ENCODE measurements at places on chromosomes 11 and 22. TPM values are rescaled to one million over a fixed set of nuclear protein-coding genes. Genes with fewer than 3 reads are reported as not detected.

DNA sequence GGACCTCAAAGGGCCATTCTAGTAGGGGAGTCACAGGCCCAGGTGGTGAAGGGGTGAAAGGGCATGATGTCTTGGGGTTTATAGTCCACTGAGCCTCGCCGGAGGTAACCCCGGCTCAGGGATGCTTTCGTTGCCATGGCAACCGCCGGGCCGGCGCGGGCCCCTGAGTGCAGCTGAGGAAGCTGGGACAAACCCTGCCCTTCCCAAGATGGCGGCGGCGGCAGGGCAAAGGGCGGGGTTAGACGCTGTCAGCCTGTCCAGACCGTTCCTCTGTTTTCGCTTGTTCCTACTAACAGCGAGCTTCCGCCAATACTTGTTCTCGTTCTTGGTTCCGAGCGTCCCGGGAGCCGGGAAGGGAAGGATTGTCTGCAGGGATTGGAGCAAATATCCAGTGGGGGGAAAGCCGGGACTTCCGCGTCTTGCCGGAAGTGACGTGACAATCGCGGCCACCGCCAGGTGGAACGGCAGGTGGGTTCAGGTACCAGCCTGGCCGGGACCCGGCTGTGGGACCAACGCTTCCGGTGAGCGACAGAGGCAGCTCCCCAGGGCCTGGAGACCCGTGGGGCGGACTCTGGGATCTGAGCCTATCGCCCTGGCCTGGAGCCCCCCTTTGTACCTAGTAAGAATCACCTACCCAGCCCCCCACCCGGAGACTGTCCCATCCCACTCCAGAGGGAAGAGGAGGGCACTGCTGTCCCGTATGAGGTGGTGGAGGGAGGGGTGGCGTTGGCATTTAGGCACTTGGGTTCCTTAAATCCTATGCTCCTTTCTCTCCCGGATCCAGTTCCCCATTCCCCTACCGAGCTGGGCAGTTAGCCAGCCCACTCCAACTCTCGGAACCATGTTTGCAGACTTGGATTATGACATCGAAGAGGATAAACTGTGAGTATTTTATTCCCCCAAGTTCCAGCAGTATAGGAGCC, at the start of gene PICK1:
PICK1 (plus strand) TSS at position 436 of the 923 bp plus-strand sequence; CDS start at position 842, 406 bp downstream.
- H3K36me3 ChIP-seq = peaks cover 6% of the 10 kb centered on the region
- peak; percentile 66 for DNase-seq
- H3K27me3 ChIP-seq = peaks cover 4% of the 10 kb centered on the region
- peaks cover 20% of the 10 kb centered on the region for H3K4me1 ChIP-seq
- H3K4me3 ChIP-seq = peak within 1 kb of the TSS; percentile 89

The CCDC15 gene
- 3.1 TPM for total RNA-seq

DNA sequence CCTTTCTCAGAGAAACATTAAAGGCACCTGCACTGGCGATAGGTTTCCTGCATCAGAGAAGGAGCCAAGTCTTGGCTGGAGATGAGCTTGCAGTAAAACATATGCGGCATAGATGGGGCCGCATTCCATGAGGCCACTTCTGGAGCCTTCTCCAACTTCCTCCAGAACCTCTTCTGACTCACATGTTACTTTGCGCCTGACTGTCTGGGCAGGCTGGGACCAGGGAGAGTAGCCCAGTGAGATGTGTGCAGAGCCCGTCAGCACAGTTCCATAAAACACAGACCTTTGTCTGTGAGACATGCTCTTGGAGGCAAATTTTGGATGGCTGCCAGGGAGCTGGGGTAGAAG, 55.4 kb upstream of the BID start:
- H3K4me3 ChIP-seq = no peak overlapping the region
- H3K27ac ChIP-seq = no peak overlapping the region
- H3K36me3 ChIP-seq = peaks cover 5% of the 10 kb centered on the region
- DNase-seq = no peak
- H3K27me3 ChIP-seq = no peaks in the 10 kb centered on the region

DNA sequence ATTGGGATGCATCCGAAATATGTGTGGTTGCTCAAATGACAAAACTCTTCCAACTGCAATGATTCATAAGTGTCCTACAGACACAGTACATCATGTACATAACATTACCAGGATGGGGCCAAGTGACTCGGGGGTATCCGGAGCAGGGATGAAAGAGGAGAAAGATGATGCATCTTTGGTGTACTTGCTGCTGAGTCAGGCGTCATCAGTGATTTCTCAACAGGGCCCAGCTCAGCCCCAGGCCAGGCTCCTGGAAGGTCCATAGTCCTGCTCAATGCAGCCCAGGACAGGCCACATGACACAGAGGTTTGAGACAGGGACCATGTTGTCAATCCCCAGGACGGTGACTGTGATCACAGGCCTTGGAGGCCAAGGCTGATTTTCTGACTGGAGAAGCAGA, 59.3 kb downstream of the GGTLC2 start:
- no peaks in the 10 kb centered on the region for H3K36me3 ChIP-seq
- peaks cover 5% of the 10 kb centered on the region for H3K27me3 ChIP-seq
- no peak overlapping the region for H3K27ac ChIP-seq
- H3K4me1 ChIP-seq = no peaks in the 10 kb centered on the region

GRCh38 chr11:106278391-106278790, 200.9 kb downstream of the AASDHPPT start:
- H3K4me1 ChIP-seq = no peaks in the 10 kb centered on the region
- DNase-seq = no peak
- no peak overlapping the region for H3K4me3 ChIP-seq
- H3K27ac ChIP-seq = no peak overlapping the region
- no peaks in the 10 kb centered on the region for H3K36me3 ChIP-seq

DNA sequence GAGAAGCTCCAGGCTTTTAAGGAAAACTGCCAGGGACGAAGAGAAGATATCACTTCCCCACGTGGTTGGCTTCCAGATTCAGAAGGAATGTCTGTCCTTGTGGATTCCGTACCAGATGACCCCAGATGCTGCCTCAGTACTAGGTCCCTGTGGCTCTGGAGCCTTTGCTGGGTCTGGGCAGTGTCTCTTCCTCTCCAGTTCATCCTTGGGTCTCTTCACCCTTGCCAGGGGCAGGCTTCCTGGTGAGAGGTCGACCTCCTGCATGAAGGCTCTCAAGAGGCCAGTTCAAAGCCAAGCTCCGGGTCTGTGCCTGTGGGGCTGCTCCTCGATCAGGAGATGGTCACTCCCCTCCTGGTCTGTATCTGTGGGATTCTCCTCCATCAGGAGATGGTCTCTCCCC, 74.7 kb upstream of the B3GAT1 start:
- no peaks in the 10 kb centered on the region for H3K36me3 ChIP-seq
- H3K4me1 ChIP-seq = no peaks in the 10 kb centered on the region
- no peak overlapping the region for H3K4me3 ChIP-seq
- H3K27me3 ChIP-seq = no peaks in the 10 kb centered on the region

DNA sequence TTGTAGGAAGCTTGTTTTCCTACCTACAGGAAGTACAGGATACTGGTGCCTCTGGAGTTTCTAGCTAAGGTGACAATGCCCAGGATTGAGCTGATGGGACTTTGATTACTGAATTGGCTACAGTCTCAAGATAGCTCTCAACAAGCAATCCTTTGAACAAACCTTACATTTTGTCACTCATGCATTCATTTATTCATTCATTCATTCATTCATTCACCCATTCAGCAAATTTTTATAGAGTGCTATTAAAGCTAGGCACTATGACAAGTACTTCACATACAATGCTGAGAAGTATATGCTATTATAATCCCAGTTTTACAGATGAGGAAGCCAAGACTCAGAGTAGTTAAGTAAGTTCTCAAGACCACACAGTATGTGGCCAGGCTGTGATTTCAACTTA, 103.1 kb upstream of the MTMR2 start:
- no peaks in the 10 kb centered on the region for H3K27me3 ChIP-seq
- H3K4me3 ChIP-seq = no peak overlapping the region
- H3K4me1 ChIP-seq = peaks cover 8% of the 10 kb centered on the region
- H3K36me3 ChIP-seq = no peaks in the 10 kb centered on the region
- DNase-seq = no peak

The STK33 gene
- total RNA-seq = 0.34 TPM

- no peak overlapping the region for H3K4me3 ChIP-seq
- DNase-seq = no peak
- H3K36me3 ChIP-seq = peaks cover 6% of the 10 kb centered on the region
- H3K4me1 ChIP-seq = peaks cover 18% of the 10 kb centered on the region
Observed at GRCh38 chr11:35247863-35248262, 108.9 kb downstream of the CD44 start.

GRCh38 chr11:56817661-56818060, 69.2 kb upstream of the OR9G4 start:
- no peak overlapping the region for H3K4me3 ChIP-seq
- DNase-seq = no peak
- H3K36me3 ChIP-seq = no peaks in the 10 kb centered on the region
- no peaks in the 10 kb centered on the region for H3K4me1 ChIP-seq
- H3K27ac ChIP-seq = no peak overlapping the region
- H3K27me3 ChIP-seq = no peaks in the 10 kb centered on the region

All from activated T-helper 1 cell treated with anti-CD3 and anti-CD28 coated beads, Interleukin-12 subunit alpha, Interleukin-12 subunit beta, Interleukin-2, Interleukin-4 antibody, amounts not matched to agents 30 ng/mL and 10 ng/mL and 1 ng/mL, durations not matched to agents 14 hours and 24 hours and 36 hours (primary cell).